Fibroblast of the aortic adventitia (primary cell): ENCODE measurements at places on chromosomes 3 and 15.

DNA sequence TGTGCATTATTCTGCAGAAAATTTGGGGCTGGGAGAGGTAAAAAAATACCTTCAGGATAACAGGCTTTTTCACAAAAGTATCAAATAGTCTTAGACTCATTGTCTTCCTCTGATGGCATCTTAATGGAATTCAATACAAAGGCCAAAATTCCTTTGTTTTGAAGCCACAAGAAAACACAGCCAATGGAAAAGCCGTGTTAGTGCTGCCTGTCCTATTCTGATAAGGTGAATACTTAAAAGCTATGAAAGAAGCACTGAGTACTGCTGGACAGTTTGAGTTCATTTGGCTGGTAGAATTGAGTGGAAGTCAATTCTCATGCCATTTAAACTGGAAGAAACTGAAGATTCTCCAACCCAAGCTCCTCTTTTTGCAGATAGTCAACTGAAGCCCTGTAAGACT is 395.3 kb upstream of the TPRG1 start:
- peak; percentile 83 for DNase-seq

- DNase-seq: no peak
Observed at GRCh38 chr15:82146576-82146975, 100.8 kb upstream of the MEX3B start.

DNA sequence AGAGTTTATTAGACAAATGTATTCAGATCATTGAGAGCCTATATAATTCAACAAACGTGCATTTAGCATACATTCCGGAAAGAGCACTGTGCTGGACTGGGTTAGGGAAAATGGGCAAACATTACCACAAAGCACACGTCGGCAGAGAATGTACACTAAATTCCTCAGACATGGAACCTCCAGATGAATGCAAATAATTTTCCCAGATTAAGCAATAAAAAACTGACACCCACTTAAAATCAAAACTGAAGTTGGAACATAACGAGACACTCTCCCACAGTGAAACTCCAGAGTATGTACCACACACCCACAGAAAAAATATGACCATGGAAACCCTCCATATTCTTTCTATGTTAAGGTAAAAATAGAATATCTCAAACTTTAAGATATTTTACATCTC is 4.8 kb downstream of the SECISBP2L start:
- DNase-seq: peak; percentile 40

- no peak for DNase-seq
Observed at GRCh38 chr3:158106766-158107471, 699 bp upstream of the SHOX2 start.

GRCh38 chr3:87198774-87199173 is 28.3 kb upstream of the CHMP2B start:
- no peak for DNase-seq

DNA sequence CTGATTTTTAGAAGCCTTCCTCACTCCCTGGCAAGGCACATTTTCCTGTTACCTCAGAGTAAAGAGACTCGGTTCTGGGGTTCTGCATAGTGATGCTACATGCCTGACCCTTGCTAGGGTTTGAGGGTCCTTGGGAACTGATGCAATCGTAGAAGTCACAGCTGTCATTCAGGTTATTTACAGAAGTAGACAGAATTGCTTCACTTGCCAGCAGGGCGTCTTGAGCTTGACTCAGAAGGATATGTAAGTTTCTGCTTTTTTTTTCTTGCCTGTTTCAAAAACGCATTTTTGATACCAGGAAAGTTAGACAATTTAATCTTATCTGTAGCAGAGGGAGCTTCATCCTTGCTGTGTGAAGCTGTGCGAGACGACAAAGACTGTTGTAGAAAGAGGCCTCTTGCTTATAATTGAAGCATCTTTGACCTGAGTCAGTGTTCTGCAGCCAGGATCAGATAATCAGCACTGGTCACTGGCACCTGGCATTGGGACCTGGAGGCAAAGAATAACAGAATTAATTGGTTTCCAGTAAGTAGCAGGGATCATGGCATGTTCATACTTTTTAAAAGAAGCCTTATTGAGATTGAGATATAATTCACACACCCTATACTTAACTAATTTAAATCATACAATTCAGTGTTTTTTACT is 24.8 kb downstream of the CACNA1D start:
- no peak for DNase-seq

- peak; percentile 87 for DNase-seq
Observed at GRCh38 chr15:74240002-74240568, 4.0 kb downstream of the CCDC33 start.

DNA sequence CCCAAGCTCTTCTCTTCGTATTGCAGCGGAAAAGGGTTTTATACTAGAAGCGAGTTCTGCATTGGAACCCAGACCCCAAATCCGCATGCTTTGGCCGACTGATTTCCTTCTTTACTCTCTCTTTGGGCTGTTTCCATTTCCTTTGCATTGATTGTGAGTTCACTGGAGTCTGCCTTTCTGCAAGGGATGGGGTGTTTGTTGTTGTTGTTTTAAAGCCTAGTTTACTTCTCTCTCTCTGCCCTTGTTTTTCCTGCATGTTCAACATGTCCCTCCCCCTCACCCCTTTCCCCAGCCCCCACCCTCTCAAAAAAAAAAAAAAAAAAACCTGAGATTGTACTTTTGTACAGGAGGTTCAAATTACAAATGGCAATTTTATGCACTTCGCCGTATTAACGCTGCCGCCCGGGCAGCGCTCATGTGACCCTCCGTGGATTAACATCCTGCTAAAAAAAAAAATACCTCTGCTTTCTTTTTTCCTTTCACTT is 2.2 kb downstream of the NR2F2 start:
- DNase-seq: peak; percentile 54

GRCh38 chr3:193853511-193854219 is 260.7 kb downstream of the OPA1 start:
- no peak for DNase-seq

DNA sequence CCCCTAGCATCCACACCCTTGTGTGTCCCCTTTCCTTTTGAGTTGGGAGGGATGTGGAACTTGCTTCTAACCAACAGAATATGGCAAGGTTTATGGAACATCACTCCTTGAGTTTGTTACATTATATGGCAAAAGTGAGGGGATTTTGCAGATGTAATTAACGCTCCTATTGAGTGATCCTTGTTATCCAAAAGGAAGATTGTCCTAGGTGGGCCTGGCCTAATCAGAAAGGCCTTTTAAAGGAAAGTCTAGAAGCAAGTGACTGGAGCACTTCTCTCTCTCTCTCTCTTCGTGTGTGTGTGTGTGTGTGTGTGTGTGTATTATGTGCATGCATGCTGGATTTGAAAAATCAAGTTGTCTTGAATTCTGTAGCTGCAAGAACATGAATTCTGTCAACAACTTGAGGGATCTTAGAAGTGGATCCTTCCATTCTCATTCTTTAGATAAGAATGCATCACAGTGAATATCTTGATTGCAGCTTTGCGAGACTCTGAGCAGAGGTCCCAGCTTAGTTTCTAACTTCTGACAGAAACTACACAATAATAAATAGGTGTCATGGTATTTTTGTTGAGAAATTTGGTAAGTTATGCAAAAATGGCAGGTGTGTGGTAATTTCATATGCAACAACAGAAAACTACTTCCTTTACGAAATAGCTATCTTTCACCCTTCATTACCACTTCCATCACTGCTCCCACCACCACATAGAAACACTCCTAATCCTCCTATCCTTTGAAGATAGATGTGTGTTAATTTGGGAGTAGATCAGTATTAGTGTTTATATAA is 360.9 kb upstream of the CBLB start:
- no peak for DNase-seq

GRCh38 chr15:57296473-57297162 is 79.7 kb upstream of the CGNL1 start:
- DNase-seq: no peak

- no peak for DNase-seq
Observed at GRCh38 chr3:106245400-106245799, 376.6 kb upstream of the CBLB start.

- peak; percentile 61 for DNase-seq
Observed at GRCh38 chr15:88909956-88910831, 3.0 kb downstream of the MFGE8 start.

DNA sequence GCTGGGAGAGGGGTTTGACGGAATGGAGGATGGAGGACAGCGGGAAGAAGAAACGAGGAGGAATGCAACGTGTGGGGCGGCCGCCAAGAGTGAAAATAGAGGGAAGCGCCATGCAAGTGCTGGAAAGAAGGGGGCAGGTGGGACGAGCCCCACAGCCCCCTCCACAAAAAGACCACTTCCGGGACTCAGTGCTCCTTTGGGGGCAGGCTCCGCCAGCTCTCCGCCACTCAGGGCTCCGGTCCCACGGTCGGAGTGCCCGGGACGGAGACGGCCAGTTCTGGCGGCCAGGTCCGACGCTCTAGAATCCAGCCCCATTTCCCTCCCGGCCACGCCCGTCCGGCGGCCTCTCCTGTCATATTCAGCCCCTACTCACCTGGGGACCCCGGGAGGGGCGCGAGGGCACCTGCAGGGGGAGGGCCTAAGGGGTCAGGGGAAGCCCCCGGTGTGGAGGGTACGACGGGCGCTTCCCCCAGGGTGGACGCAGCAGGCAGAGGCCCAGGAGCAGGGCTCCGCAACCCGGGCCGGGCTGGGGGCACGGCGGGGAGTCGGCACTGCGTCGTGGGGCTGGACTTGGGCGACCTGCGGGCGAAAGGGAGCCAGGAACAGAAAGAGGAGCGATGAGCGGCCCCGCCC is 25.5 kb upstream of the CSPG4 start:
- DNase-seq: no peak

GRCh38 chr15:65426216-65426853 is 3.6 kb upstream of the IGDCC4 start:
- DNase-seq: no peak

DNA sequence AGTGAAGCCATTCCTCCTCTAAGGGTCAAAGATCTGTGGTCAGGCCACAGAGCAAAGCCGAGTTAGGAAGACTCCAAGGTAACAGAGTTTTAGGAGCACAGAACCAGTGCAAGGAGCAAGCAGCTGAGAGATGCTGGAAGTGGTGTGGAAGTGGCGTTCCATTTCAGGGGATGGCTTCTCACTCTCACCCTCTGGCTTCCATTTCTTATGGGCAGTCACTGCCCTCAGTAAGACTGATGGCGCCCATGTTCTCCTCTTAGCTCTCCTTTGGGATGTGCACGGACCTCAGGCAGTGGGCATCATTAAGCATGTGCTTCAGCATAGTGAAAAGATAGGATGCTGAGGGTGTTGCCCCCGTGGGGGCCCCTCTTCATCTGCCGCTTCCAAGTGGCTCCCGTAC is 90.3 kb downstream of the ASB7 start:
- DNase-seq: no peak

DNA sequence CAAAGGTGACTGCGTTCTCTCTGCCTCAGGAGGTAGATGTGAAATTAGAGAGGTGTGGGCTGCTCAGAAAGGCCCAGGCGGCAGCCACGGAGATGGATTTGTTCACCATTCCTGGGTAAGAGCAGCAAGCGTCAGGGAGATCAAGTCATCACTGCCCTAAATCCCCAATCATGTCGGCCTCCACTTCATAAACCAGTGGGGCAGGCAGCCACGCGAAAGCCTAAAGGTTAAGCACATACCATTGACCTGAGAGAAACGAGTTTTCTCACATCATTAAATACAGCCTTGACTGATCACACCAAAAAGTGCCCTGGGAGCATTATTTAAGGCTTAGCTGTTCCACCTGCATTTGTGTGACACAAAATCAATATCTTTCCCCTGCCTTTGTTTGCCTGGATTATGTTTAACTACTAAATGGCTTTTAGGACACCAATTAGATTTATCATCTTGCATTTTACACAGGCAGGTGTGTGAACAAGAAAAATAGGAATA is 50.7 kb upstream of the FOXB1 start:
- DNase-seq: no peak

DNA sequence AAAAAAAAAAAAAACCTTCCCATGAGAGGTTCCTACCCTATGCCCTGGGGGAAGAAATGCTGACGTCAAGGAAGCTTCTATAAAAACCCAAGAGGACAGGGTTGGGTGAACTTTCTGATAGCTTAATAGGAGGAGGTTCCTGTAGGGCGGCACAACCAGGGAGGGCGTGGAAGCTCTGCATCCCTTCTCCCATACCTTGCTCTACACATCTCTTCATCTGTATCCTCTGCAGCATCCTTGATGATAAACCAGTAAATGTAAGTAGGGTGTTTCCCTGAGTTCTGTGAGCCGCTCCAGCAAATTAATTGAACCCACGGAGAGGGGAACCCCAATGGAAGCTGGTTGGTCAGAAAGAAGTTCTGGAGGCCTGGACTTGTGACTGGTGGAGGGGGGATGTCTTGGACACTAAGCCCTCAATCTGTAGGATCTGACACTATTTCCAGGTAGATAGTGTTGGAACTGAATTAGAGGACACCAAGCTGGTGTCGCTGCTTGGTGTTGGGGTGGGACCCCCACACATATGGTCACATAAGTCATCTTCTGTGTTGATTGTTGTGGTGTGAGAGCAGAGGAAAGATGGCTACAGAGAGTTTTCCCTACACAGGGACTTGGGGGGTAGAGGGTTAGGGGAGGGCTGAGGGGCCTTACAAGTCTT is 91.5 kb downstream of the ST6GAL1 start:
- no peak for DNase-seq

DNA sequence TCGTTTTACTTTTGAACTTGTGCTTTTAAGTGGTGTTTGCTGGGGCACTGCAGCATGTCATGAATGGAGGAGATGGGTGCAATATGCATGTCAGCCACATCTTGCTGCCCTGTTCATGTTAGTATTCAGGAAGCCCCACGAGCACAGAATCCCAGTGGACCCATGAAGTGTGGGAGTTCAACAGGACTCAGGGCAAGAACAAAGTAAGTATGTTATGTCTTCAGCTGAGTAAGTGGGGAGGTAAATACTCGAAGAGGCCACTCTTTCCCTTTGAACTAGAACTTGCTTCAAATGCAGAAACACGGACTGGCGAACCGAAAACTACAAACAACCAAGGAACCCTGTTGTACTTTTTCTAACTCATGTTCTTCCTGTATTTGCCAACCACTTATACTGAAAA is 23.4 kb downstream of the SOX14 start:
- no peak for DNase-seq

DNA sequence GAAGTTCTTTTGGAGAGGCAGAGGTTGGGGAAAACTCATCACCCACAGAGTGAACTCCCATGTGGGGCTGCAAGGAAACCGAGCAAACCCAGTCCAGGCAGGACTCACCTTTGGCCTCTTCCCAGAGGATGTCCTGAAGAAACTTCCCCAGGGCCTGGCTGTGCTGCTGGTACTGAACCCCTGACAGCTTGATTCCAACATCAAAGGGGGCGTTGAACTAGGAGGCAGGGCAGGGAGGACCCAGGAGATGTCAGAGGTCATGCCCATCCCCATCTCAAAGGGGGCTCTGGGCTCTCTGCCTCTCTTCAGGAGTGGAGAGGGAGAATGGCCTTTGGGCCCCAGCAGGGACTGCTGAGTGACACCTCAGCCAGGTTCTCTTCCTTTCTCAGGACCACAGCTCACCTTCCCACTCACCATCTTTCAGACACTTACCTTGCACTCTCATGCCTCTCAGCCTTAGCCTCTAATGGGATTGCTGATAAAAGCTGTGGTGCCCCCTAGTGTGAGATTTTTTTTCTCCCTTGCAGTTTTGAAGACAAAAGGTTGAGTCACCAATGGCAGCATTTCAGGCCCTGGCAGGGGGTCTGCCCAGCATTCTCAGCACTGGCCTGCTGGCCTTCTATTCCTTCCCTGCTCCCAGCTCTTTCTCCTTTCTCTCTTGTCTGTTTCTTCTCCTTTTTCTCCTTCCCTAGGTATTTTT is 6.0 kb downstream of the GHRL start:
- peak; percentile 67 for DNase-seq

GRCh38 chr3:30749230-30749629 is 142.8 kb downstream of the TGFBR2 start:
- DNase-seq: no peak
